Activated CD8-positive, alpha-beta memory T cell treated with anti-CD3 and anti-CD28 coated beads for 1 hour (primary cell): ENCODE measurements at places on chromosomes 2 and 18.

- no peak for DNase-seq
Observed at GRCh38 chr2:220374282-220374681, 746.9 kb downstream of the SLC4A3 start.

- DNase-seq, result no peak
Observed at GRCh38 chr2:182631299-182631698, 84.8 kb upstream of the DNAJC10 start.

DNA sequence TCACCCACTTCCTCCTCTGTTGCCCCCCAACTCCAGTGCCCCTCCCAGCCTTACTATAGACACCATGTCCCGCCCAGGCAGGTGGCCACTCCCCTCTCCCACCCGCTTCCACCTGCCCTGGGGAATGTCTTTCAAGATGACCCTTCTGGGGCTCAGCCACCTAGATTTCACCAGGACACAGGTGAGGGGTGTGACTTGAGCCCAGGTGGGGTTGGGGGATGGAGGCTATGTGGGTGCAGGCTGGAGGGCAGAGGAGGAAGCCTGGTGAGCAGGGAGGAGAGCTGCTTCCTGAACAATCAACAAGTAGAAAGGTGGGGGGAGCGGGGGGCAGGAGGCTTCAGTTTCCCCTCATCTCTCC is 8.7 kb downstream of the ADRA2B start:
- DNase-seq, result no peak

DNA sequence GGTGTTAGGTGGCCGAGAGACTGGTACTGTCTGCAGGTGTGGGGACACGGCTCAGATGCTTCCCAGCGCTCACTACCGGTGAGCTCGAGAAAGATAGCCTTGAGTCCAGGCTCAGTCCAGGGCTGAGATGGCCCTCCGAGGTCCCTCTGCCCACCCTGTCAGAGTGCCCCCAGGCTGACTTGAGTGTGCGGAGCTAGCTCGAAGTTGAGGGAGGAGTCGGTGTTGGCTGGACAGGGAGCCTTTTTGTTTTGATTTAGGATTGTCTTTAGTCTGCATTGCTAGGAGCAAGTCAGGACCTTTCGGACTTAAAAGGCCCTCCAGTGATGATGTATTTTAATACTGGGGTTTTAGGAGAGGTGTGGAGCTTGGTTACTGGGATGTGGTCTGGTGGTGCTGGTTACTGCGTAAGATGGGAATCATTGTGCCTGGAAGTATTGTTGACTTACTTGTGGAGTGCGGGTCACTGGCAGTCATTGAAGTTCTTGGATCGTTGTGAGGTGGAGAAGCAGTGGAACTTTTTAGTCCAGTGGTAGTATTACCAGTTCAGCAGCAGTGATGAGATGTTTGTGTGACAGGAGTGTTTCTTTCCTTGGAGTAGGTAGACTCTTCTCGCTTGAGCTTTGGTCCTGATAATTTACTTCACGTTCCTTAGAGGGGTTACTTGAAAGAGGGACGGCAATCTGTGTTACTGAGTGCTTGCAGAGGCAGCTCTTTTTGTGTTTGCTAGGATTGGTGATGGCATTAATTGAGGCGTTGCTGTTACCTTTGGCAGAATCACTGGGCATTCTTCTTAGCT is 633 bp downstream of the KIAA1328 start:
- no peak for DNase-seq

GRCh38 chr2:47225061-47225783 is 70.1 kb upstream of the STPG4 start:
- no peak for DNase-seq

- DNase-seq, result no peak
Observed at GRCh38 chr18:59604877-59605276, 92.3 kb downstream of the CCBE1 start.

DNA sequence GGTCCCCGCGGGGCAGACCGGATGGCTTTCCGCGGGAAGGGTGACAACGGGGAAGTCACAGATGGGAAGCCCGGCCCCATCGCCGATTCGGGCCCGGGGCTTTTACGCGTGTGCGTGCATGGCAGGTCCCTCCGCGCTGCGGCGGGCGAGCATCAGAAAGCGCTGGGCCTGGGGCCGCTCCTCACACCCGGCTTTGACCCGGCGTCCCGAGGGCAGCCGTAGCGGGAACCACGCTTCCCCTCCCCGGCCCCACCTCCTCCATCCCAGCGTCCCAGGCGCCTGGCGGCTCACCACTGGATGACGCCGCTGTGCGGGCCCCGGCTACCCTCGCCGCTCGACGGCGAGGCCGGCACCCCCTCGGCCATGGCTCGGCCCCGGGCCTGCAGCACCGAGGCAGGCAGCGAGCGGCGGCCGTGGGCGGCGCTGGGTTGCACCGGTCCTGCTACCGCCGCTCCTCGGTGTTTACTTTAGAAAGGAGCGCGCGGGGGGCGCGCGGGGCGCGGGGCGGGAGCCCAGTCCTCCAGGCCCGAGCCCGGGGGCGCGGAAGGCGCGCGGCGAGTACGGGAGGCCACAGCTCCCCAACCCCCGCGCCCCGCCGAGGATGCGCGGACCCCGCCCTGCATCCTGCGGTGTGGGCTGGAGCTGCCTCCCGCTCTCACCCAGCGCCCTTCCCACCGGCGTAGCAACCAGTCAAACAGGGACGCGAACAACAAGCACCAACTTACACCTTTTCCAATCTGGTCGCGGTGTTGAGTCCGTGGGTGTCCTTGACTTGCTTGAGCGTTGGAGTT is 806 bp downstream of the RFX8 start:
- no peak for DNase-seq

DNA sequence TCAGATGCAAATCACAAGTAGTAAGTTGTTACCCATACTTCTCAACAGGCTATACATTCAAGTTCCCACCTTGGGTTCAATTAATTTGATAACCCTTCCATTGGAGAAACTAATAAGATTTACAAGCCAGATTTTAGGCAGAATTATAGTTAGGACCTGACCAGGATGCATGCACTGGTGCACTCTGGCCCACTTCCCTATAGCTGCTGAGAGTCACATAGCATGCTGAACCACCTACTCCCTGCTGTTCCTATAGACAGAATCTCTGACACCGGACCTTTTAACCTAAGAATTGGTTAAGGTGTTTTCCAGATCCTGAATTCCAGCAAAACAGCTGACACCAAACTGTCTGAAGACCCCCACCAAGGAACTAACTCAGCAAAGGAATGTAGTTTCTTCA is 26.2 kb downstream of the FAM210A start:
- no peak for DNase-seq

DNA sequence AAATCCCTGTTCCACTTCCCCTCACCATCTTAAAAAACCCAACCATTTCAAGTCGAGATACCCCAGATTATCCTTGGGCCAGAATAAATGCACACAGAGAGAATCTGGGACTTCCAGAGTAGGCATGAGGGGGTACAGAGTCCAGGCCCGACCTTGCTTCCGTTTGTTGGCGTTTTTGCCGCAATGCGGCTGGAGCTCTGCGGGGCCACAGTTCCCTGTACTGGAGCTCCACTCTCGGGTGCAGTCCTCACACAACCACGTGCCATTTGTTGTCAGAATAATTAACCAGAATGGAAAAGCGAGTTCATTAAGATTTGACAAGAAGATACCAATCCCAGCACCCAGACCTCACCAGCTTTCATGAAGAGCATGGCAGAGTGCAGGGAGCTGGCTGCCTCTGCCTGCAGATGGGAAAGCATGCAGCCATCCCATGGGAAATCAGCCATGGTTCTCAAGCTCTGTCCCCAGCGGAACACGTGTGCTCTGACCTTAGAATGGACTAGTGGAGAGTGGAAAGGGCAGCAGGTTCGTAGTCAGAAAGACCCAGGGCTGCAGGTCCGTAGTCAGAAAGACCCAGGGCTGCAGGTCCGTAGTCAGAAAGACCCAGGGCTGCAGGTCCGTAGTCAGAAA is 472.8 kb downstream of the EIPR1 start:
- DNase-seq, result no peak

DNA sequence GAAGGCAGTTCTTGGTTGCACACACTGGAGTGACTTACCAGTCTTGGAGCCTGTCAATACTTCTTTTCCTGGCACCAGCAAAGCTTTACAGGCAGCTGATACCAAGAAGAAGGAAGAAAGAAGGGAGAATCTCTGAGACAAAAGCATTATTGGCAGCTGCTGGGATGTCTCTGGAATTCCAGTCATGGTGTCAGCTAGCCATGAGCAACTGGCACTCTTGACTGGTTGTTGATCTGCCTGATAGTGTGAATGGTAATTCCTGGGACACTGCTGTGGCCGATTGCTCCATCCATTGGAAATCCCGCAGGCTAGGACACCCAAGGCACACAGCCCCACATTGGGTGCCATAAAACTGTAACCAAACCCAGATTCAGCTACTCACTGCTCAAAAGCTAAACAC is 17.8 kb upstream of the SPAG16 start:
- DNase-seq, result no peak

- no peak for DNase-seq
Observed at GRCh38 chr2:182740701-182741100, 24.6 kb downstream of the DNAJC10 start.

GRCh38 chr2:6941299-6942046 is 24.3 kb downstream of the RNF144A start:
- DNase-seq, result no peak

GRCh38 chr18:32476106-32476505 is 5.4 kb upstream of the GAREM1 start:
- DNase-seq, result no peak

DNA sequence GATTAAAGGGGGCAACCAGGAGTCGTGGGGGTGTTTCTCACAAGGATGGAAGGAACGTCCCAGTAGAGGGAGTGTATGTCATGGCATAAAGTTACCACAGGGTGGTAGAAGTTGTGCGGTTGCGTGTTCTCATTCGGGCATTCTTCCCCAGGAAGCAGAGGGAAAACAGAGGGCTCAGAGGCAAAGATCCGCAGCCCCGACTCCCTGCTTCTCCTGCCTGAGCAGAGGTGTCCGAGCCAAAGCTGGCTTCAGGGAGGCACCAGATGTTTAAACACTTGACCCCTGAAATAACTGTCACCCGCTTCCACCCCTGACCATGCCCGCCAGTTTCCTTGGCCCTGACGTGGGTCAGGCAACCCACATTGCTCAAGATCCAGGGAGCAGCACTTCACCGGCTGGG is 83.7 kb downstream of the EN1 start:
- no peak for DNase-seq

GRCh38 chr2:75480971-75481836 is 79.5 kb downstream of the EVA1A start:
- no peak for DNase-seq
